NCI-H187 treated with DMSO at 0.1 percent for 48 hours (cell line): ENCODE measurements at places on chromosomes 3 and 15.

DNA sequence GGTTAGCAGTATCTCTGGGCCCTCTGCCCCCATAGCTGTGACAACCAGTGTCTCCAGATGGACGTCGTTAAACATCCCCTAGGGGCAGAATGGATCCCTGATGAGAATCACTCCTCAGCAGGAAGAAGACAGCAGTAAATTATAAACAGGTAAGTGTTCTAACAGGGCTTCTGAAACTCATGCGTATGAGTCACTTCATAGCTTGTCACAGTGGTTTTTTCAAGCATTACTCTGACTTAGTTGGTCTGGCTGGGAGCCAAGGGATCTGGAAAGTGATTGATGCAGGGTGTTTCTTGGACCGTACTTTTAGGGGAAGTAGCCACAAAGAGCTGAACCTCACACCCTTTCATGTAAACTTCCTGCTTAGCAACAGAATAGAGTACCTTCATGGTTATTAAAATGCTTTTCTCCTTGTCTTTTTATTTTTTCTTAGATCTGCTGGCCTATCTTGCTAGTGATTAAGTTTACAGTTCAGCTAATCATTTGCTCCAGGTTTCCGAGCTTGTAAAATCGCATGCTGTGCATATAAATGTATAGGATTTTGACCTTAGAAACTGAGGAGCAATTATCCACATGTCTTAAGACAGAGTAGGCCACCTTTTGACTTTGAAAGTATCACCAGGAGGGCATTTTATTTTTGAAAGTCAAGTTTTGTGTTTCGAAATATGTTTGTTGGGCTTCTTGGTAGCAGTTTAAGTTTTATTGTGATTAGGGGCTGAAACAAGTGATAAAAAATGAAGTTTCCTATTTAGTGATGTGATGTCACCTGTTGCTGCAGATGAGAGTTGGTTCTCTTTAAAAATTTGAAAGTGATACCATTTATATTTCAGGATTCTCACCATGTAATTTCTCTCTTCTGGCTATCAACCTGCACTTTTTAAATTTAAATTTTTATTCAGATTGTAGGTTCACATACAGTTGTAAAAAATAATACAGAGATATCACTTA lies 333.9 kb downstream of the PTPRG start:
- no peak for DNase-seq

DNA sequence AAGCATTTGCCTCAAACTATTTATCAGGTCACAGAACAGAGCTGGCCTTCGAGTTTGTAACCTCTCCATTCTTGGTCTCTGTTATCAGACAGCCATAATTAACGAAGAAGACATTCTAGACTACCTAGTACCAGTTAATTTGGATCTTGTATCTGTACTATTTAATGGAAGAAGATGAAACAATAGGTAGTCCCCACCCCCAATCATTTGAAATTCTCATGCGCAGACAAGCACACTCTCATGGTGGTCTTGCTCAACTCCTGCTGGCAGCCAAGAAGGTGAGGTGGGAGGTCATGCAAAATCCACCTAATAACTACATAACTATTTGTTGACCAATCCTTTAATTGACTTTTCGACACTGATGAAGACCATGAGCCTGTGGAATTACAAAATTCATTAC lies 2.8 kb upstream of the SKIL start:
- DNase-seq = no peak

GRCh38 chr3:48711727-48712126 lies 5.3 kb downstream of the IP6K2 start:
- DNase-seq = no peak

- DNase-seq = no peak
Measured at GRCh38 chr3:61821823-61822251, 260.5 kb downstream of the PTPRG start.

DNA sequence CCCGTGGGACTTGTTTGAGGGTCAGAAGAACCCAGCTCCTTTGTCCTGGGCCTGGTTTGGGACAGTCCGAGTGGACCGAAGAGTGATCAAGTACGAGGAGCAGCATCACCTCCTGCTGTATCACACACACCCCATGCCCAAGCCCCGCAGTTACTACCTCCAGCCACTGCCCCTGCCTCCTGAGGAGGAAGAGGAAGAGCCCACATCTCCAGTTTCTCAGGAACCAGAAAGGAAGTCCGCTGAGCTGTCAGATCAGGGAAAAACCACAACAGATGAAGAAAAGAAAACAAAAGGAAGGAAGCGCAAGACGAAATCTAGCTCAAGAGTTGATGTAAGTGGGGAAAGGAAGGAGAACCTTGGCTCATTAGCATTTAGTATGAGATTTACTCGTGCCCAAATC lies 3.3 kb upstream of the P2RY12 start:
- no peak for DNase-seq

GRCh38 chr15:41838400-41838897 lies at the start of gene PLA2G4B:
TSS of gene PLA2G4B (plus strand) at chr15:41838847. CDS start at chr15:41838914, 67 bp downstream.
- DNase-seq = no peak

DNA sequence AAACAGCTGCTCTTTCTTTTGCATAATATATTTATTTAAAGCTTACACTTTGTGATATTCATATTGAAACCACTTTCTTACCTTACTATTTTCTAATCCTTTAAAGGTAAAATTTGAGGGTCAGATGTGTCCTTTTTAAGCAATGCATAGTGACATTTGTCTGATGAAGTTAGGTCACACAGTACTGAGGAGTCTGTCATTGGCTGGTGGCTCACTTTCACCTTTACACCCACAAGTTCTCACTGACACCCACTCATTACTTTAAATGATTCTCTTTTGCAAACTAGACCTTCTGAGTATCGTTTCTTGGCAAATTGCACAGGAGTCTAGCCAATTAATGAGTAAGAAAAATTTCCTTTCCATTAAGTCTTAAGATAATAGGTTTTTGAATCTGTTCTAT lies 758.3 kb upstream of the ARPP21 start:
- no peak for DNase-seq

- no peak for DNase-seq
Measured at GRCh38 chr3:179150610-179151009, 2.5 kb downstream of the PIK3CA start.

DNA sequence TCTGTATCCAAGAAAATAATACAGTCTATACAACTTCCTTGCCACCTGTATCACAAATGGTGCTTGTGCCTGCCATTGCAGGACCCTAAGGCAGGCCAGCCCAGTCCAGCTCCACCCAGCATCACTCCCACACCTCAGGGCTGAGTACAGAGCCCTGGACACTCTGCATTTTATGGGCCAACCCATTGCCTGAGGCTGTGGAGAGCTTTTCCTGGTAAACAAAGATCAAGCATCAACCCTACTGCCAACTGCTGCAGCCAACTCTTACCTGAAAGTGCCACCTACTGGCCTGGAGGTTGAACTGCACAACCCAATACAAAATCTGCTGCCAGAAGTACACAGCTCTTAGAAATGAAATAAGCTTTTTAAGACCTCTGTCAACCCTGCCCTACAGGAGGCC lies 1082.2 kb downstream of the NAALADL2 start:
- no peak for DNase-seq

GRCh38 chr3:147653367-147653923 lies 244.3 kb downstream of the ZIC1 start:
- DNase-seq = no peak

DNA sequence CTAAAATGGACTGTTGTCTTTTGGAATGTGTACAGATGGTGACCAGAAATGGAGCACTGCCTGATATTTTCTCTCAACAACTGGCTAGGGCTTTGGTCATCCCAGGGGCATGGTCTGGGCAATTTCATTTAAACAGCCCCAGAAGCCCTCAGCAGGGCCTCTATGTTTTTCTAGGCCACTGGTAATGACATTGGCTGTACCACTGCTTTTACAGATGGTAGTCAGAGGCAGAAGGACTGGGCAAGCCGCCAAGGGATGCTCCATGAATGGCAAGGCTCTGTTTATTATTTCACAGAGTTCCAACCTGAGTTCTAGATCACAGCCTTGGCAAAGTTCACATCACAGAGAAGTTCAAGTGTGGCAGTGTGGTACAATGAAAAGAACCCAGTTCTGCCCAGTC lies 37.0 kb upstream of the LMCD1 start:
- no peak for DNase-seq

GRCh38 chr15:37099319-37100108 lies 835 bp downstream of the MEIS2 start:
- no peak for DNase-seq

DNA sequence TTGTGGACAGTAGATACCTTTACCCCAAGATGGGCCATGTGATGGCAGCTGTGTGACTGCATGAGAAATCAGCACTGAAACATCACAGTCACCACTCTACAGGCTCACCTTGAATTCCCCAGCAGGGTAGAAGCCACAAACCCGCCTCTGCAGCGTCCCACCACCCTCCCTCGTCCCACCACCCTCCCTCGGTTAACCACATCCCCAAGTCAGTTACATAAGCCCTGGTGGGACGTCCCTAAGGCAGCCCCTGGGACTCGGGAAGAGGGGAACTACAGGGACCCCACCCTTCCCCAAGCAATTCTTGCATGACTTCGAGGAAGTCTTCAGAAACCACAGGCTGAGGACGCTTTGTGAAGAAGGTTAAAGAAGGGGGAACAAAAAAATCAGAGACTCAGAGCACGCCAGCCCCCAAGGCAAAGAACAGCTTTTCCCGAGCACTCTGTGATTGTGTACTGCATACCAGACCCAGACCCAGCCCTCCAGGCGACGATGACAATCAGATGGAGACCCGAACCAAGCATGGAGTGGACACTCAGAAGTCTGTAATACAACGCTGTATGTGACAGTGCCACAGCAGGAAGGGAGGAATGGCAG lies 60.5 kb downstream of the SH3BP5 start:
- no peak for DNase-seq

DNA sequence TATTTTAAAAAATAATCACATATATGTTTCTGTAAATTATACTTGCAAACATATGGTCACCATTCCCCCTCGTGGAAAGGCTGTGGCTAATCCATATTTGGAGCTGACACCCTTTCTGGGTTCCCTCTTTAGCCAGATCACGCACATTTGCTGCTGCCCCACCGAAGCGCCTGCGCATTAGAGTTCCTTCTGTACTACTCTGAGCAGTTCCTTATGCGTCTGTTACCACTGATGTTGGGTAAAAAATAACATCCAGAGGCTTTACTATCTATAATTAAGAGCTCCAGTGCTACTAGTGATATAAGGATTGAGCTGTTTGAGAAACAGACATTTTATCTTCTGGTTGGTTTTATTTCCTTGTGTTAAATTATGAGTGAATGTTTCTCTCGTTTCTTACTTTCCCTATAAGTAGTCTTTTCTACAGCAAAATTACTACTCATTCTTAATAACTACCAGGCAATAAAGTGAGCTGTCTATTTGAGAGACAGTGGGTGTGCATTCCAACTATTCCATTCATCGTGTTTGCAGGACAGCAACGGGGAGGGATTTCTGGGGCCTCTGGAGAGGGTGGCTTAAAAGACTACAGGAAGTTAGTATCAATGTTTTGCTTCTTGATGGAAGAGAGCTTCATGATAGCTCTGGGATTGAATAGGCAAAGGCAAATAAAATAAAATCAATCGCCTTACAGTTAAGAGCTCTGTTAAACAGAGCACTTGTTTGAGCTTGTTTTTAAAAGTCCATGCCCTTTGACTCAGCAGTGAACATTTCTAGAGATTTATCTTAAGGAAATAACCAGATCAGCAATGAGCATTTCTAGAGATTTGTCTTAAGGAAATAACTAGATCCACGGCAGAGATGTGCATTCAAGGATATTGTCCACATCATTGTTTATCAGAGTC lies 245.2 kb downstream of the CD47 start:
- DNase-seq = no peak

GRCh38 chr3:111690242-111690641 lies 95.1 kb upstream of the ZBED2 start:
- peak; percentile 11 for DNase-seq

GRCh38 chr3:184737641-184738505 lies 26.0 kb upstream of the MAGEF1 start:
- no peak for DNase-seq

- no peak for DNase-seq
Measured at GRCh38 chr3:99678896-99679295, 40.5 kb downstream of the COL8A1 start.

DNA sequence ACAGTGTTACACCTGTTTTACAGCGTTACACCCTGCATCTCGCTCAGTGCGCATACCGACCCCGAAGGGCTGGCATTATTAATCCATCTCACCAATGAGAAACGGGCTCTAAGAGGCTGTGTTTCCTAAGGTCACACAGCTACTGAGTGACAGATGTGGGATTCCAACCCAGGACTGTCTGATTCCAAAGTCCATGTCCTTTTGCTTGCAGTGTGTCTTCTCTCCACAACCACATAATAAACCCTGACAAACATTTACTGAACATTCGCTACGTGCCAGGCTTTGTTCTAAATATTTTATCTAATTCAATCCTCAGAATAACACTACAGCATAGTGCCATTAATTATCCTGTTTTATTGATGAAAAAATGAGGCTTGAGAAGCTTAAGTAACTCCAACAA lies 79.1 kb downstream of the RAB11A start:
- no peak for DNase-seq

DNA sequence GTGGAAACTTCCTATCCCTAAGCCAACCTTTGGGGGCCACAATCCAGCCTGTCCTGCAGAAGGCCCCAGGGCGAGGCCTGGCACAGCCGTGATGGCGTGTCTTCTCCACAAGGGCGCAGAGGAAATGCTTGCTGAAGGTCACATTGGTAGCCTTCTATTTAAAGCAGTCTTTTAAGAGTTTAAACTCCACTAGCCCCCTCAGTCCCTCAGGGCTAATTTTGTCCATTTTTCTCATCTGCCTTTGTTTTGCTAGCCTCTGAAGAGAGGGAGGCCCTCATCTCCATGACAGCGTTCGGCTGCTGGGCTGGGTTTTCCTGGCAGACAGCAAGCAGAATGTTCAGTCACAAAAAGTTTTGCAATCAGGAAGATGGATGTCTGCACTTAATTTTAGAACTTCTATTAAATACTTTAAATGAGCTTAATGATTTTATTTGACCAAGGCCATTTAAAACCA lies 40.8 kb downstream of the RARB start:
- no peak for DNase-seq

DNA sequence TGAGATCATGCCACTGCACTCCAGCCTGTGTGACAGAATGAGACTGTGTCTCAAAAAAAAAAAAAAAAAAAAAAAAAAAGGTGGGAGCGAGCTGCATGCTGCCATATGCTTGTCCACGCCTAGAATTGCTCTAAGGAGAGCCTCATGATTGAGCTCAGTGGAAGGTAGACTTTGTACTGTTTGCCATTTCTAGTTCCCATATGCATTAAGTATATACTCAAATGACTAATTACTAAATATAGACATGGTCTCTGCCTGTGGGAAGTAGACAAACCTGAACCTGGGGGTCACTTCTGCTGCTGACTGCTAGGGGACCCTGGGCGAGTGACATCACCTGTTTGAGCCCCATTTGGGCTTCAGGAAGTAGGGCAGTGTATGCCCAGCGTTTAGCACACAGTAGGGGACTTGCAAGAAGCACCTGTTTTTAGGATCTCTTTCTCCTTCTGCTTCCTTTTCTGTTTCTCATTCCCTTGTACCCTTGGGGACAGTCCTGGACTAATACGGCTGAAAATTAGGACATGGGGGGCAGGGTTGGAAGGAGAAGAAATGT lies 27.2 kb downstream of the PRKCD start:
- no peak for DNase-seq

- no peak for DNase-seq
Measured at GRCh38 chr3:61936344-61936937, 375.1 kb downstream of the PTPRG start.

- no peak for DNase-seq
Measured at GRCh38 chr3:159818399-159818798, 170.2 kb upstream of the IL12A start.
